ENCODE measurements at places on chromosomes 2 and 18. TPM values are rescaled to one million over a fixed set of nuclear protein-coding genes. Genes with fewer than 3 reads are reported as not detected.

ABCG5 gene
- polyA plus RNA-seq: not detected

ADCYAP1 gene
- polyA plus RNA-seq: not detected

ZNF2 gene
- polyA plus RNA-seq: 2.7 TPM

- H3K27ac ChIP-seq: no peak overlapping the region
- H3K4me3 ChIP-seq: no peak overlapping the region
- no peaks in the 10 kb centered on the region for H3K36me3 ChIP-seq
- DNase-seq: no peak
- H3K4me1 ChIP-seq: no peaks in the 10 kb centered on the region
Measured at GRCh38 chr18:5142859-5143258, 54.2 kb downstream of the AKAIN1 start.

DNA sequence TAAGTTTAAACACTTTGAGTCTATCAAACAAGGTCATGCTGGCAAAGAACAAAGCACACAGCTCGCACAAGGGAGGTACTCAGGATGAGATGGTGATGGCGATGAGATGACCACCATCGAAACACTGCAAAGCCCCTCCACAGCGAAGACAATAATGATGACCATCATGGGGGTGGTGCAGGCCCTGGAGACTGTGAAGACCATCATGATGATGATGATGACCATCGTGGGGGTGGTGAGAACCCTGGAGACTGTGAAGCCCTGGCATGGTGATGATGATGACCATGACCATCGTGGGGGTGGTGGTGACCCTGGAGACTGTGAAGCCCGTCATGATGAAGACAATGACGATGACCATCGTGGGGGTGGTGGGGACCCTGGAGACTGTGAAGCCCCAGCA lies 81.6 kb upstream of the SALL3 start:
- no peaks in the 10 kb centered on the region for H3K4me1 ChIP-seq
- H3K36me3 ChIP-seq: no peaks in the 10 kb centered on the region
- no peaks in the 10 kb centered on the region for H3K27me3 ChIP-seq
- DNase-seq: no peak

LIMS2 gene
- polyA plus RNA-seq: 17.8 TPM

DNA sequence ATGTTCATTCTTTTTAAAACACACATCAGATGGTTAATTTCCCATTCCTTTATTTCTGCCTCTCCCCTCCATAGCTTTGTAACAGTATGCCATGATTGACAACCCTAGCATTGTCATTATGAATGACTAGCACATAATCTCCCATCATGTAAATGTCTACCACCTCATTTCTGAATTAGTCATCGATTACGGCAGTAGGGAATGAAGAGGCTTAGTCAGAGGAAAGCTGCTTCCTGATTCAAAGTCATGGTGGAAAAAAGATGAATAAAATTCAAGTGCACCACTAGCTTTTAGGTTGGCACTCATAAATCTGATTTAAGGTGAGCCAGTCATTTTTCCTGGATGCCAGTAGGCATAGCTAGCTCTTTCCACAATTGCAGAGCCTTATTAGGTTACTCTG lies 19.1 kb upstream of the ACMSD start:
- no peaks in the 10 kb centered on the region for H3K36me3 ChIP-seq
- no peaks in the 10 kb centered on the region for H3K27me3 ChIP-seq
- no peak overlapping the region for H3K27ac ChIP-seq
- no peaks in the 10 kb centered on the region for H3K4me1 ChIP-seq
- H3K4me3 ChIP-seq: no peak overlapping the region
- peak; percentile 74 for DNase-seq

DNA sequence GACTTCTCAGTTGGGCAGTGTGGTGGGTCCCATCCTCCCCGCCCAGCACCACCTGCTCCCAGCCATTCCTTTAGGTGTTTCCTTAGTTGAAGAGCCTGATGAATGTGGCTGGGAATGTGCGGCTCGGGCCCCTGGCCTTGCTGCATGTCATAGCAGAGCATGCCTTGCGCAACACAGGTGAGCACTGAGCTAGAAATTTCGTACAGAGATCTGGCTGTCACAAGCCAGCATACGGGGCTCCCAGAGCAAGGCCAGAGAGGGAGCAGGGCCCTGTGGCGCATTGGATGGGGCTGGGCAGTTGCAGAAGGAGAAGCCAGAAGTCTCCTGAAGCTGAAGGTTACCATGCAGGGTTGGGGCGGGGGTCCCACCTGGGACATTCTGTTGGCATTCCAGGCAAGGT lies 129.7 kb downstream of the WDSUB1 start:
- H3K36me3 ChIP-seq: peaks cover 22% of the 10 kb centered on the region
- H3K4me3 ChIP-seq: no peak overlapping the region
- no peak overlapping the region for H3K27ac ChIP-seq
- no peak for DNase-seq
- peaks cover 17% of the 10 kb centered on the region for H3K4me1 ChIP-seq

DNA sequence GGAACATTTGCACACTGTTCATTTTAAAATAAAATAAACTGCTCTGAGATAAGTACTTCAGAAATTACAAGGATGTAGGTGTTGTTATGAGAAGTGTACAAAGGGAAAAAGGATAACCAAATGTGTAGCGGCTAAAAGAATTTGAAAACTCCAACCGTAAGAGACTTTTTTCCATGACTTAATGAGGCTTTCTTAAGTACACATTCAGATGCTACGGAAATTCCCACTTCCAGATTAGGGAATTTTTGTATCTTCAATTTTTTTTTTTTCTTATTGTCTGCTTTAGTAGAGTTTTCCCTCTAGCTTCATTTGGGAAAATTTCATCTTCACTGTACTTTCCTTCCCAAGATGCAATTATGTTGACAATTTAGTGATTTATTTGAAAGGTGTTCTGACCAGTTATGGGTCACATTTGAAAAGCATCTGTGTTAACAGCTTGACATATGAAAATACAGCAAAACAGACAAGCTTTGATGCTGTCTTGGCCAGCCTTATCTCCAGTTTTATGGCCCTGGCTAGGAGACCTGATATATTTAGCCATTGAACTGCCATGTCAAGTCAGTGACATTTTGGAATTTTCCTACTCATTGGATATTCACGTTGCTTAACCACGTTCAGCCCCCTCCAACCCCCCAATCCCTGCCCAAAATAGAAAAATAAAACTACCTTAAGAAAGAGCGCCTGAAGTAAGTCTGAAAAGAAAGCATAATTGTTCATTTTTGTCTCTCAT lies 105.6 kb downstream of the FEZ2 start:
- DNase-seq: peak; percentile 83
- H3K27ac ChIP-seq: peak overlapping the region; percentile 74
- H3K27me3 ChIP-seq: no peaks in the 10 kb centered on the region
- H3K36me3 ChIP-seq: peaks cover 16% of the 10 kb centered on the region

DNA sequence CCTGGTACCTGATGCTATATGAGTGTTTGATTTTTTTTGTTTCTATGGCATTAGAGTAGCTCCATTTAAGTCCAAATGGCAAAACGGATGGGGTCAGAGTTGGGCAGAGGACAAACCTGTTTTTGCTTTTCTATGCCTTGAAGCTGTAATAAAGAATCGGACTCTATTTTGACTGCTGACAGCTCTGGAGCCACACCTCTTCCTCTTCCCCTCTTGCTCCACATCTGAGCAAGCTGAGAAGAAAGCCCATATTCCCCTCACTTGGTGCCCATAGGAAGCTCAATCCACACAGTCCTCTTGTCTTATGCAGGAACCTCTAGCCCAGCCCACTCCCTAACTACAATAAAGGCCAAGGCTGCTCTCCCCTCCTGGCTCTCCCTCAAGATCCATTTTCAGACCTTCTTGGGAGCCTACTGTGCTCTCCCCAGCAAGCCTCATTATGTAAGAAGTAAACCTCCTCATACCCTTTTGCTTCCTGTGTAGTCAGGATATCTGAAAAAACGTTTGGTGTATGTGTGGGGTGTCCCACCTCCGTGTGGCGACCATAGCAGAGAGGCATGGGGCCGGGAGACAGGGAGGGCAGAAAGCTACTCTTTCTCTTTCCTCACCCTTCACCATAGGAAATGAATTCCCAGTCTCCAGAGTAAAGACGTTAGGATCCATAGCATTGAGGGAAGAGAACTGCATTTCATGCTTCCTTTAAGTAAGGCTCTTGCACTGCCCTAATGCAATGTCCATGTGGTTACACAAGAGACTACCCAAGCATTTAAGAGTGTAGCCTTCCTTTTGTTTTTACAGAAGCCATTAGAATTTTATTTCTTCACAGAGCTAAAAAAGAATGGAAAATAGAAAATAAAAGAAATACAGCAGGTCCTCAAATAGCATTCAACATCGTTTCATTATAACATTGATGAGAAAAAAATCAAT lies 41.9 kb upstream of the RAPGEF4 start:
- peaks cover 15% of the 10 kb centered on the region for H3K4me1 ChIP-seq
- H3K4me3 ChIP-seq: no peak overlapping the region
- peak overlapping the region; percentile 61 for H3K27ac ChIP-seq

DNA sequence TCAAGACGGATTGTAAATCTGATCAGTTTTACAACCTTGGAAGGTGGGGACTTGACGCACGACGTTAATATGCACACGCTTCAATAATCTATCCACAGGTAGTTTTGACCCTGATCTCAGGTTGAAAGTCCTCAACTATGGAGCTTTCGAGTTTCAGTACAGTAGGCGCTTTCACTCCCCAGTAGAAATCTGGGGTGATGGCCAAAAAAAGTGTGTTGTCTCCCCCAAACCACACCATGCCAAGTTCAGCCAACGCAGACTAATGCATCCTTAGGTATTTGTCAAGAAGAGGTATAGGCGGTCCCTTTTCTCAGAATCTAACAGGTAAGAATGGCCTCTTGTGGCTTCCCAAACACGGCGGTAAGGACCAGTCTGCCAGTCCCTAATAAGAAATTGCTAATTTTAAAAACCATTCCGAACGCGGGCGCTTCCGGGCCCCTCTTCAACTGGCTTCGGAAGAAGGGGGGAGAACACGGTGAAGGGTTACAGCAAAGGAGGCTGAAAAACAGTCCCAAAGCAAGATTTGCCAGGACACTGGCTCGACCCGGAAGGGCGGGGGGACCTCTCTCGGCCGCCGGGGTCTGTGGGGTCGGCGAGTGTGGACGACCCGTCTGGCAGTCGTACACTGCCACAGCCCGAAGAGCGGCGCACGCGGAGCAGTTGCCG lies 659 bp downstream of the FAM210A start:
- no peaks in the 10 kb centered on the region for H3K4me1 ChIP-seq
- peak overlapping the region; percentile 28 for H3K27ac ChIP-seq
- H3K4me3 ChIP-seq: peak overlapping the region; percentile 80
- H3K36me3 ChIP-seq: peaks cover 1% of the 10 kb centered on the region
- no peaks in the 10 kb centered on the region for H3K27me3 ChIP-seq
- peak; percentile 2 for DNase-seq

Measured in IMR-90 (cell line).